ENCODE measurements at places on chromosomes 12 and 14. TPM values are rescaled to one million over a fixed set of nuclear protein-coding genes. Genes with fewer than 3 reads are reported as not detected.
A peak's percentile ranks its signal among the peaks of the same experiment; 100 is the strongest.

FAM186B gene
- 3.0 TPM for polyA plus RNA-seq

GRCh38 chr12:292186-292585 is 29.6 kb upstream of the SLC6A13 start:
- DNase-seq: no peak

- DNase-seq: no peak
Observed at GRCh38 chr12:119668324-119668841, 450 bp downstream of the PRKAB1 start.

BRAP gene
- polyA plus RNA-seq: 19.0 TPM

GRCh38 chr14:44109036-44109435 is 398.0 kb downstream of the FSCB start:
- no peak for DNase-seq

DNA sequence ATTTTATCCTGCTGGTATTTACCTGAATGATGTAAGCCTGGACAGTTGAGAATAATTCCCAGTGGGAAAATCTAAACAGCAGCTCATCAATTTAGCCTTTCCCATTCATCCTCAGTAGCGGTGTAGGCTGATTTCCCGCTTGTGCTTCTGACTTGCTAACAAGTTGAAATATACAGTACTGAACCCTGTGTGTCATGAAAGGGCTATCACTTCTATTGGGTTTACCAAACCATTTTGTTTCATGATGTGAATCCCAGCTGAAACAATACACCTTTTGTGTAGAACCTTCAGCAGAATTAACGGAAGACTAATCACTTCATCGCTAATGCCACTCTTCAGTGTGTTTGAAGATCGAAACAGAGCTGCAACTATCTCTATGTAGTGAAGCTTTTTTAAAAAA is 88.4 kb downstream of the POLR3B start:
- no peak for DNase-seq

GRCh38 chr14:33414041-33414440 is 475.4 kb downstream of the NPAS3 start:
- DNase-seq: no peak

- no peak for DNase-seq
Observed at GRCh38 chr12:65287426-65287825, 8.9 kb downstream of the MSRB3 start.

- DNase-seq: peak; percentile 36
Observed at GRCh38 chr12:18165422-18165871, 75.5 kb upstream of the RERGL start.

- no peak for DNase-seq
Observed at GRCh38 chr12:62625228-62625627, 158.6 kb downstream of the MON2 start.

DNA sequence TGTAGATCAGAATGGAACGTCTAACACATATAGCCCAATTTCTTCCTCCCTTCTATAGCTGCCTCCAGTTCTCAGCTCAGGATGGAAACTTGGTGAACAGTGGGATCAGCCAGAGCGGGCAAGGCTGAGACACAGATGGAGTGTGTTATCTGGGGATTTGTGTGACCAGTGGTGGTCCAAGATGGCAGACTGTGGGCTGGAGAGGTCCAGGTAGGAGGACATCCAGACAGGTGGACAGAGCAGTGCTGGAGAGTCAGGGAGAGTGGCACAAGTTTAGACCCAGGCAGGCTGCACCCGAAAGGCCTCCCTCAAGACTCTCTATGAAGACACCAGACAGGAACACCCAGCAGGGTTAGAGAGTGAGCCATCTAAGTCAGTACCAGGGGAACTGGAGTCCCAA is 116.1 kb upstream of the CPSF6 start:
- no peak for DNase-seq

- DNase-seq: no peak
Observed at GRCh38 chr14:99579120-99579836, 24.7 kb downstream of the CCDC85C start.

DNA sequence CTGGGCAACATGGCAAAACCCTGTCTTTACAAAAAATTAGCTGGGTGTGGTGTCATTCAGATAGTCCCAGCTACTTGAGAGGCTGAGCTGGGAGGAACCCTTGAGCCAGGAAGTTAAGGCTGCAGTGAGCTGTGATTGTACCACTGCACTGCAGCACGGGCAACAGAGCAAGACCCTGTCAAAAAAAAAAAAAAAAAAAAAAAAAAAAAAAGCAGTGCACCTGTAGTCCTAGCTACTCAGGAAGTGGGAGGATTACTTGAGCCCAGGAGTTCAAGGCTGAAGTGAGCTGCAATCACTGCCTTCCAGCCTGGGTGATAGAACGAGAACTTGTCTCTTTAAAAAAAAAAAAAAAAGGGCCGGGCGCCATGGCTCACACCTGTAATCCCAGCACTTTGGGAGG is 5.6 kb downstream of the REM2 start:
- DNase-seq: no peak

GRCh38 chr12:29239336-29239735 is 90.3 kb downstream of the FAR2 start:
- no peak for DNase-seq

DNA sequence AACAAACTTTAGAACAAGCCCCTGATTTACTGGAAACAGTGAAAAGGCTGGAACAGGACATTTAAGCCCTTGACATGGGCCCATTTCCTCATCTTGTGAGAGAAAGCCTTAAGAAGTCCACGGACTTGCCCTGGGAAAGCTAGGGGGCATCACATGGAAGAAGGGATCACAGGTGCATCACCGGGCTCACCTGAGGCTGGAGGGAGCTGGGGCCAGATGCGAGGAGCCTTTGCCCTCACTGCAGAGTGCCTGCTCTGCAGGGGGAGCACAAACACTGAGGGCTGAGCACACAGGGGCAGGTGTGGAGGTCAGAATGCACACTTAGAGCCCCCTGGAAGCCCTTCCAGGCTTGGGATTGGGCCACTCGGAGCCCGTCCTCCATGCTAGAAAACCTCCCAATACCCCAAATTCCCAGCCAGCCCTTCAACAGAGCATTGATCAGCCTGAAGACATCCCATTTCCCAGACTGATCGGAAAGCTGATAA is 5.2 kb upstream of the KRT1 start:
- DNase-seq: no peak

- no peak for DNase-seq
Observed at GRCh38 chr14:100568998-100569733, 18.1 kb downstream of the BEGAIN start.

DNA sequence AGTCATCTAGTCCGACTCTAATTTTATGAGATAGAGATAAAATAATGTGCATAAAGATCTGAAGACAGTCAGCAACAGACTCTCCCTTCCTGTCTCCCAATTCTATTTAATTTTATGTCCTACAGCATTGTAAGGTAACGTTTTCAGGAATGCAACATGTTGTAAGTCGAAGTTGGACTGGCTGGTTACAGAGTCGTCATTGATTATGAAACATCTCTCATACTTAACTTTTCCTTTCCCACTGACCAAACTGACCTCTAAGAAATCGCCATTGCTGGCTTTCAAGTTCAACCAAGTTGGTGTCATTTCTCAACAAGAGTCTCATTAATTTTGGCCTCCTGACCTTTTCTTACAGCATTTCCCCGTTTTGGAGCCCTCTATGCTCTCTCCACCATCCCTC is 4.9 kb upstream of the RIC8B start:
- no peak for DNase-seq

KRT3 gene
- not detected for polyA plus RNA-seq

DNA sequence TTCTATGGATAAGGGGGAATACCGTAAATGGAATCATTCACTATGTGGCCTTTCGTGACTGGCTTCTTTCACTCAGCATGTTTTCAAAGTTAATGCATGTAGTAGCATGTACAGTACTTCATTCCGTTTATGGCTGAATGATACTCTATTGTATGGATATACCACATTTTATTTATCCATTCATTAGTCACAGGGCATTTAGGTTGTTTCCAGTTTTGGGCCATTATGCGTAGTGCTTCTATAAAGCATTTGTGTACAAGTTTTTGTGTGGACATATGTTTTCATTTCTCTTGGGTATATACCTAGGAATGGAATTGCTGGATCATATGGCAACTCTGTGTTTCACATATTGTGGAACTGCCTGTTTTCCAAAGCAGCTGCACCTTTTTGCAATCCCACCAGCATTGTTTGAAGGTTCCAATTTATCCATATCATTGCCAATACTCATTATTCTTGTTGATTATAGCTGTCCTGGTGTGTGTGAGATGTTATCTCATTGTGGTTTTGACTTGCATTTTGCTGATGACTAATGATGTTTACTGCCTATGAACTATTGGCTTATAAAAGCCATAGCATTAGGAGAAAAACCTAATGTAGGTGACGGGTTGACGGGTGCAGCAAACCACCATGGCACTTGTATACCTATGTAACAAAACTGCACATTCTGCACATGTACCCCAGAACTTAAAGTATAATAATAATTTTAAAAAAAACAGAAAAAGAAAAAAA is 45.5 kb downstream of the ATF7IP start:
- DNase-seq: no peak

DNA sequence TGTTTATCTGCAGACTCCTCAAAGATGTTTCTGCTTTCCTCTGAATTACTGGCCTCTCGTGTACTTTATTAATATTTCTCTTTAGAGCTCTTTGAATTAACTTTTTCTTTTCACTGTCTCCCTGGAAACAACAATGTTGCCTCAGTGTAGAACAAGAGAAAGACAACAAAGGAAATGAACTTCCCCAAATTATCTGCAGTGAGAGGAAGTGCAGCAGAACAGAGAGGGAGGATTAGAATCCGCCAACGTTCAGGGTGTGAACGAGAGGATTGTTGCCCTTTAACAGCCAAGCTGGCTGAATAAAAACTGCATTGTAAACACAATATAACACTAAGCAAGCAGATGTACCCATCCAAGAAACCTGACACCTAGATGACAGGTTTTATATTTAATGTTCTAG is 375.9 kb downstream of the GALC start:
- DNase-seq: no peak

ACADS gene
- polyA plus RNA-seq: 24.4 TPM

KLRD1 gene
- 0.53 TPM for polyA plus RNA-seq

DNA sequence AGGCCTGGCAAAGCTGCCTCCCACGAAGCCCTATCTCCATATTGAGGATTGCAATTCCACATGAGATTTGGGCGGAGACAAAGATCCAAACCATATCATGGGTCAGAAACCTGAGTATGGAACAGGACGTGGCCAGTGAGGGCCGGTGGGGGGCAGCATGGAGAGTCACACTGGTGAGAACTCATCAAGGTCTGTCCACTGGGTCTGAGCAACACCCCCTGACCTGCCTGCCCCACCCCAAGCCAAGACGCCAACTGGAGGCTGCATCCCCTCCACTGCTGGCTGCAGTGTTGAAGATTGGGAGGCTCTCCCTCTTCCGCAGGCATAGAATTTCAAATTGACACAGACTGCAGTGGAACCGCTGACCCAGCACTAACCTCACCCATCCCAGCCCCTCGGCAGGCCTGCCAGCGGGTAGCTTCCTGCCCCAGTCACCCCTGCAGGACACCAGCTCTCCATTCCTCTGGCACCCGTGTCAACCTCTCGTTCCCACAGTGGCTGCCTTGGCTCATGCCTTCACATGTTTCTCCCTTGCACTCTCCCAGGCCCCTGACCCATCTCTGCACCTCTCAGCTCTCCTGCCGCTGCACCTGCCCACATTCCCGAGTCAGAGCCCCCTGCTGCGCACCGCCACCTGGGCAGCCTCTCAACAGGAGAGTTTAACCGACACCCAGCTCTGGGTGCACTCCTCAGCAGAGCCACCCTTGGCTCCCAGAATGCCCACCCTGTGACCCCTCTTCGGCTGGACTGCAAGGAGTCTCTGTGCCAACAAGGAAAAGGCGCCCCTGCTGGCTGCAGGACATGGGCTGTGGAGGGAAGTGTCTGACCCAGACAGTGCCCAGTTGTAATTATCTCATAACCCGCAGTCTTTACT is 45.2 kb upstream of the PPP2R5C start:
- no peak for DNase-seq

- peak; percentile 43 for DNase-seq
Observed at GRCh38 chr14:26984311-26985177, 386.7 kb upstream of the NOVA1 start.

GRCh38 chr14:90523961-90524875 is 127.4 kb downstream of the CALM1 start:
- no peak for DNase-seq

SLC17A8 gene
- polyA plus RNA-seq: 1.1 TPM

DNA sequence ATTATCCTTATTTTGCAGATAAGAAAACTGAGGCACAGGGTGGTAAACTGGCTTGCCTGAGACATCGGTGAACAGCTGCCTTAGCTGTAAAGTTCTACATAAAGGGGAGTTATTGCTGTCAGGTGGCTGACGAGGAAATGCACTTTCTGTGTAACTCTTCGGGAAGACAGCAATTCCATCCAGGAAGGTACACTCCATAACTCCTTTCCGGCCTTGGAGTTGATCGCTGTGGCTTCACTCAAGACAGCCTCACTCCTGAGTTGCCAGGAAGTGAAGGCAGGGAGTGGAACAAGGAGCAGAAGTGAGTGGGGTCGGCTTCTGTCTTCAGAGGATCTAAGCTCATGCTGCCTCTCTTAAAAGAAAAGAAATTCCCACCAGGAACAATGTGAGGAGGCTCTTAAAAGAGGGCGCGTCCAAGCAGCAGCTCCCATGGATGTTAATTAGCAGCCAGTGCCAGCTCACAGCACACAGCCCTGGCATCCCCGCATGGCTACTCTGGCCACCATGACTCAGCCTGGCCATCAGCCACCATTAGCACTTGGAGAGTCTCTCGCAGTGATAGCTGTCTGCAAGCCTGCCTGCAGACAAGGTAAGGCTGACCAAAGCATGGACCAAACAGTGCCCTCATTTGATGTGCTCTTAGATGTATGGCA is 60.3 kb downstream of the NUAK1 start:
- DNase-seq: no peak

- DNase-seq: no peak
Observed at GRCh38 chr12:47939009-47939601, 24.3 kb upstream of the TMEM106C start.

DNA sequence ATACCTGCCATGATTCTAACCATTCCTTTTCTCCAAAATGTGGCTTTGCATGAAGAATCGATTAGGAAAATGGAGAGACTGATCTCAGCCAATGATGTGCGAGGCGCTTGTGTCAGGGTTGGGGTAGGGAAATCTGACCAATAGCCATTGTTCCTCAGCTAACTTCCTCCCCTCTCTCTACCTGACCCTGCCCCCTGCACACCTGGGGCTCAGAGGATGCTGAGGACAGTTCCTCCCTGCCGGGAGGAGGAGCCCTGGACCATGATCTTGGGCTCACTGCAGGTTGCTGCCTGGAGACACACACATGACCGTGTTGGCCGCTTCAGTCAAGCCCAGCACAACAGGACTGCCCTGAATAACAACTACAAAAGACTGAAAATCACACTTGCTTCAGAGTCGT is 119.8 kb upstream of the SFSWAP start:
- no peak for DNase-seq

TMEM63C gene
- 0.57 TPM for polyA plus RNA-seq

GRCh38 chr12:4178424-4179170 is 95.0 kb upstream of the CCND2 start:
- no peak for DNase-seq

ZNF219 gene
- polyA plus RNA-seq: 22.9 TPM

P2RX7 gene
- 0.79 TPM for polyA plus RNA-seq

GRCh38 chr12:62698701-62699101 is 232.1 kb downstream of the MON2 start:
- DNase-seq: no peak

GRCh38 chr12:11158885-11159444 is 12.0 kb upstream of the SMIM10L1 start:
- DNase-seq: no peak

Data from renal cortex interstitium (tissue), 15 donors.